ENCODE measurements at places on chromosomes 2 and 18.
A peak's percentile ranks its signal among the peaks of the same experiment; 100 is the strongest.

GRCh38 chr18:49563130-49563540 is 1.3 kb downstream of the LIPG start:
- DNase-seq = no peak

DNA sequence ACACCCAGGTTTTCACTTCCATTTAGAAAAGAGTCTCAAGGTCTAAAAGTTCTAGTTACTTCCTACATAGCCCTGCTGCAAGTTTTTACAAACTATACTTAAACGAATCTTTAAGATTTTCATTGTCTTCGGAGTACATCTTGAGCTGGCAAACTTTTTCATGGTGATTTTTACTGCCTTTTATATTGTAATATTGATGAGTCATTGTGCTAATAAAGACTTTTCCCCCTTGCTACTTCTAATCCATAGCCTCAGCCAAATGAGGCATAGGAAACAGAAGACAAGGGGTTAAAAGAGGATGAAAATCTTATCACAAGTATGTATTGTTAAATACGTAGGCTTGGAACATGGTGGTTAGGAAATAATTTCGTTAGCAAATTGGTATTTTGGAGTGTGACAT is 4.1 kb downstream of the DPP10 start:
- DNase-seq = no peak

DNA sequence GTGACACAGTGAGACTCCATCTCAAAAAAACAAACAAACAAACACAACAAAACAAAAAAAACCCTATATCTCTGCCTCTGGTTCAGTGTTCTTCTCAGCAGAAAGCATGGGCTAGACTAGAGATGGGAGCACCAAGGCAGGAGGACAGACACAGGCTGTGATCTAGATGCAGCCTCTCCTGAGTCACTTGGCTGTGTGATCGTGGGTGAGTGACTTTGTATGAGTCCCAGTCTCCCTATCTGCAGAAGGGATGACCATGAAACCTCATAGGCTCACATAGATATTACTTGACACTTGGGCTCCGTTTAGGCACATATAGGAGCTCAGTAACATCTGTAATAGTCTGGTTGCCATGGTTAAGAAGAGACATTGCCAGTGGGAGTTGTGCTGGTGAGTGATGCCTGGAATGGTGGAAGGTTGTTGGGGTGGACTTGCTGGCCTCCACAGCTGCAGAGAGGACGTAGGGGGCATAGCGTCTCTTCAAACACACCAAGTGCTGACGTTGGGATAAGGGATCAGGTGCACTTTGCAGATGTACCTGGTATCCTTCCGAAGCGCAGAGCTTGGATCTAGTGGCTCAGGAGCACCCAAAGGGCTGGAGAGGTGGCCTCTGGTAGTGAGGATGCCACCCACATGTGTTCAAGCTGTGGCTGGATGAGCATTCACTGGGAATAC is 318.9 kb upstream of the HS6ST1 start:
- no peak for DNase-seq

DNA sequence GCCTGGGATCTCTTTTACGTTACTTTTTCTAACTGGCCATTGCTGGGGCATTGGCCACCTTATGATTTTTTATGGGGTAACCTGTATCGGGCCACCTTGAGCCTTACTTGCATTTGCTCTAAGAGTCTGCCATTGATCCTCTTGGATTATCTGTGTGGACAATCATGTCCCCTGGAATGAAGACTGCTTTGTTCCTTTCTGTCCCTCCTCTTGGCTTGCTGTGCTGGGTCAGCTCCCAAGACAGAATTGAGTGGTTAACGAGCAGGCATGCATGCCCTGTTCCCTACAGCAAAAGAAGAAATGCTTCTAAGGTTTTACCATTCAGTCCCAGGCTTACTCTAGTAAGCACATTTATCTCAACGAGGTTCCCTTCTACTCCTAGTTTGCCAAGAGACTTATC is 46.3 kb downstream of the MAL start:
- DNase-seq = no peak

GRCh38 chr2:195382186-195382585 is 274.8 kb upstream of the SLC39A10 start:
- DNase-seq = no peak

DNA sequence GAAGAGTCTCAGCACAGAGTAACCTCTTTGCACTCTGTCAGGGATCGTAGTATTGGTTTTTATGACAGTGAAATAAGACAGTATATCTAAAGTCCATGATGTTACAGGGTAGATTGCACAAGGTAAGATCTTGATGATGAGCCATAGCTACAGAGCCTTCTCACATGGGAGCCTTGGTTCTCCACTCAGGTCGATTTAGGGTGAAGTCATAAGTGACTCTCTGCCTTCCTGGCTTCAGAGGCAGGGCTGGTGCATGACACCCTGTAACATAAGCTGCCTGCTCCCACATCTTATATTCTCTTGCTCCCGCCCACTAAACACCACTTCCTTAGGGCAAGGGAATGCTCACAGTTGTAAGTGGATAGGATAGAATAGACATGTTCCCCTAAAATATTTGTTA is 13.3 kb downstream of the DAPL1 start:
- DNase-seq = no peak

GRCh38 chr18:48404716-48405507 is 4.3 kb downstream of the ZBTB7C start:
- DNase-seq = no peak

GRCh38 chr2:73821227-73821626 is 7.5 kb upstream of the STAMBP start:
- no peak for DNase-seq

DNA sequence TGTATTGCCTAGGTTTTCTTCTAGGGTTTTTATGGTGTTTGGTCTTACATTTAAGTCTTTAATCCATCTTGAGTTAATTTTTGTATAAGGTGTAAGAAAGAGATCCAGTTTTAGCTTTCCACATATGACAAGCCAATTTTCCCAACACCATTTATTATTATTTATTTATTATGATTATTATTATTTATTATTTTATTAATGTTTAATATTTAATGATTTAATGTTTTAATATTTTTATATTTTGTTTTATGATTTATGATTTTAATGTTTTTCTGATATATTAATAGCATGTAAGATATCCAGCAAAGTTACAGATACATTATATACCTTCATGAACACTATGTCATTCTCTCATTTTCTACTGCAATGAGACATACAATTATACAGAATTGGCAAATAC is 1082.0 kb downstream of the DSC3 start:
- no peak for DNase-seq

DNA sequence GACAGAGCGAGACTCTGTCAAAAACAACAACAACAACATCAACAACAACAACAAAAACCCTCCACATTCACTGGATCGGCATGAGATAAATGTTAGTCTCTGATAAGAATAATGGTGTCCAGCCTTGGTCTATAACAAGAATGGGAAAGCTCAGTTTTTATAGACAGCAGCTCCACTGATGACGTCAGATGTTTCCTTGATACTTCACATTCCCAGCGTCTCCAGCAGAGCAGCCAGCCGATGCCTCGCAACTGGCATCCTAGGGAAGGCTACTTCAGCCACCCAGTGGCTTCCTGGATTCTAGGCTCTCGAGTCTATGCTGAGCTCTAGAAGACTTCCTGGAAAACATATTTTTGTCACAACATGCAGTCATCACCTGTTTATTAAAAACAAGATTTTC is 271.4 kb upstream of the SMIM21 start:
- no peak for DNase-seq

DNA sequence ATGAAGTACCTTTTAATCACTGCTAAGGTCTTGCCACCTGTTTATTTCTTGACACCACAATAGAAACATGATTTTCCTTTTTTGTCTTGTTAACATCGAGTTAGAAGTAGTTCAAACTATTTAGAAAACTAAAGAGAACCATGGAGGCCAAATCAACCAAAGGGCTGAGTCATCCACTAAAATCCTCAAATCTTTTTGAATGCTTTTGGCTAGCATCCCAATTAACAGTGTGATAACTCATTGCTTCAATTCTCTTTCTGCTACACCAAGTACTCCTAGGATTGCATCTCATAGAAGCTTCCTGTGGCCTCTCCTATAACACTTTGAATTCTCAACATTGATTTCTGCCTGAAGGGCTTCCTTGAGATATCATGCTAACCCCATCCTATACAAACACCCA is 159.9 kb upstream of the MMADHC start:
- no peak for DNase-seq

- peak; percentile 85 for DNase-seq
Observed at GRCh38 chr2:74421221-74421870, at the start of the genes C2orf81 and WDR54. C2orf81 (minus strand) TSS chr2:74421619; CDS start chr2:74421560, 59 bp downstream. WDR54 (plus strand) TSS chr2:74421730; CDS start chr2:74422154, 424 bp downstream.

DNA sequence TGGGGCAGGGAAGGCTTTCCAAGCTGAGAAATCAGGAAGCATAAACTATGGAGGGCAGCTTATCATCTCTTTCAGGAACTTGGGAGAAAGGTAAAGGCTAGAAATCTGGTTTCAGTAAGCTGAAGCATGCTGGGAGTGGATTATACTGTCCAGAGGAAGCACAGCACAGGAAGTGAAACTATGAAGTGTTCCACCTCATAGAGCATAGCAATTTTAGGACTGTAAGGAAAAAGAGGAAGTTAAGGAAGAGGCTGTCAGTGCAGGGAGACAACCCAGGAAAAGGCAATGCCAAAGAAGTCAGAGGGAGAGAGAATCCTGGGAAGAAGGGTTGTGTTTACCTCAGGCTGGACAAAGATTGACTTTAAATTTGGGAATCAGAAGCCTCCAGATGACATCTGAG is 51.9 kb downstream of the EFEMP1 start:
- no peak for DNase-seq

- DNase-seq = no peak
Observed at GRCh38 chr2:134670955-134671354, 47.8 kb downstream of the TMEM163 start.

DNA sequence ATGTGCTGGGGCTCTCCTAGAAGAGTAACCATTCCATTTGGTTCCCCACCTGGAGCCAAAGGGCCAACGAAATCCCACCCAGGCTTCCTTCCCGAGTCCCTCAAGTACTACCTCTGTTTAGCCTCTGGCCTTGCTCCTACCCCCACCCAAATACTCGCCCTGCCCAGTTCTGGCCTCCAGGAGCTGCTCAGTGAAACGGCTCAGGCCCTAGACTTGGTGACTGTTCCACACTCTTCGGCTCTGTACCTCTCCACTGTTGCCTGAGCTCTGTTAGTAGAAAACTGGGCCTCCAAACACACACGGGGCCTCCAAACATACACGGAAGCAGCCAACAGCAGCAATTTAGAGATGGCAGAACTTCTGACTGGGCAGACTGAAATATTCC is 4.2 kb downstream of the OTX1 start:
- DNase-seq = no peak

GRCh38 chr18:34543356-34543755 is 166.7 kb upstream of the DTNA start:
- no peak for DNase-seq

GRCh38 chr2:237511885-237512405 is 24.9 kb downstream of the MLPH start:
- no peak for DNase-seq

GRCh38 chr2:176934869-176935415 is 277.7 kb upstream of the HNRNPA3 start:
- no peak for DNase-seq

- DNase-seq = no peak
Observed at GRCh38 chr2:159065313-159065712, 96.9 kb downstream of the TANC1 start.

GRCh38 chr2:163682695-163683094 is 53.1 kb downstream of the FIGN start:
- DNase-seq = no peak

DNA sequence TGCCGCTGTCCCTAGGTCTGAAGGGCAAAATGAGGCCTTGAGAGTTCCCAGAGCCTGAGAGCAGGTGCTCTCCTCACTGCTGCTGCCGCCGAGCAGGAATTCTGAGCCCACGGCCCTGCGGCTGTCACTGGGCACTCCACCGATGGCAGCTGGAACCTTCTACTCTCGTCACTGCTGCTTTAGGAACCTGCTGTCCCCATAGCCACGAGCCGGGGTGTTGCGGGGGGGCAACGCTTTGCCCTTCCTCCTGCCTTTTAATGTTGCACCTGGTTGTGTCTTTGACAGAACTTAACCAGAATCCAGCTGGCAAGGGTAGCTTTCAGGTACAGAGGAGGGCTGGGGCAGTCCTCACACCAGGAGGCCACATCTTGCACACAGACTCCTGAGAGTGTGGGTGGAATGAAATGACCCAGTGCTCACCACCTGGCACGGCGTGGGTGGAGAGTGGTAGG is 32.3 kb downstream of the NCK2 start:
- no peak for DNase-seq
